ENCODE measurements at places on chromosomes 6 and 20.

DNA sequence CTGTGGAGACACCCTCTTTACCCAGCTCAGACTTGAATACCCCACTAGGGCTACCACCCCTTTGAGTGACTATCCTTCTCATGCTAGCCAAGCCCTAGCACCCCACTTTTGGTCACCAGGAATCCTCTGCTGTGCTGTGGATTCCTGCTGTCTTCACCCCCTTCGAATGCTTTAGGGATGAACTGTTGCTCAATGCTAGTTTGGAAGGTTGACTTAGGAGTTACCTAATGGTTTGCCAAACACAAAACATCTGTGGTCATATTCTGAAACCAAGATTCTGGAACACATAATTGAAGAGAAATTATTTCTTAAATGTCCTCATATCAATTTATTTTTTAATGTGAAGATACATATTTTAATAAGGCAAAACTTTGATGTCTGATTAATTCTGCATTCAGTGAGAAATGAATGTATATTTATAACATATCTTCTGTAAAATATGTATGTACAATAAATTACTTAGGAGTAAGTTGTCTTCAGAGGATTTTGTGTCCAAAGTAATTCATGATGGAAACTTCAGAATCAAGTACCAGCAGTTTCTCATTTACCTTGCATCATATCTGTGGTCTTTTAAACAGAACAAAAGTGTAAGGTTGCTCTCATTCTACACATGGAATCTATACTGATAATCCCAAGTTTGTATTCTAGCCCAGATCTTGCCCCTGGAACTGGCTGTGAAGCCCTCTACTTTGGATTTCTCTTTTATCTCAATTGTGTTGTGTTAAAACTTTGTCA lies 46.9 kb downstream of the TMEM200A start:
- no peak for DNase-seq

- DNase-seq: no peak
These were observed 1.5 kb downstream of the PPP1R14C start for GRCh38 chr6:150144294-150144868.

DNA sequence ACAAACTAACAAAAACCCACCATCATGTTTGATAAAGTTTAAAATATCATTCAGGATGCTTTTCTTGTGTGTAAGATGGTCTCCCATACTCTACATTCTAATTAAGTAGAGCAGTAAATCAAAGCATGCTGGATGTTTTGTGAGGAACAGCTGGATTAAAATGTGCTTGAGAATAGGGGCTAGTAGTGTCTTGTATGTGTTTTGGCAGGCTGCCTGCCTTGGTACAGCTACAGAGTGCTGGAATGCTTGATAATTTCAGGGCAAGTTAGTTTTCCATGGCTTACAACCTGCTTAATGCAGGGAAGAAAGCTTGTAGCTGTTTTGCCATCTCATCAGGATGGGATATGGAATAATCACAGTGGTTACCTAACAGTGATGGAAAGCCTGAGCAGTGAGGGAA lies 636.6 kb upstream of the MMS22L start:
- no peak for DNase-seq

DNA sequence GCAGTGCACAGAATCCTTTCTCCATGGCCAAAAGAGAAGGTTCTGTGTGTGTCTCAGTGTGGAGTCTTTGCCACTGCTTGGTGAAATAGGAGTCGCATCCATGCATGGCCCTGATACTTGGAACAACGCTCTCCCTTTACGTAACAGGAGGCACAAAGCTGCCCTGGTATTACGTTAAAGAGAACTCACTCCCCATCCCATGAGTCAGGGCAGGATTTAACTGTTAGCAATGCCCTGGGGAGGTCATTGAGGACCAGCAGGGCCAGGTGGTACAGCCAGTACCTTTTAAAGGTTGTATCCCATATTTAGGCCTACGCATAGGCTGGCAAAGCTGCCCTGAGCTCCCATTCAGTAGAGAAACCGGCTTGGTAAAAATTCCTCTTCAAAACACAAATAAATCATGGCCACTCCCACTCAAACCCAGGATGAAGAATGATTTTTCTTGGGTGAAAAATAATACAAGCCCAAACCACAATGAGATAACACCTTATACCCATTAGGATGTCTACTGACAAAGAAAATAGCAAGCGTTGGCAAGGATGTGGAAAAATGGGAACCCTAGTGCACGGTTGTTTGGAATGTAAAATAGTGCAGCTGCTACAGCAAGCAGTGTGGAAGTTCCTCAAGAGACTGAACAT lies 37.1 kb downstream of the MYLK4 start:
- DNase-seq: no peak

- no peak for DNase-seq
These were observed at the start of gene ADGRF5 for GRCh38 chr6:46921731-46922130. TSS of gene ADGRF5 (minus strand) at chr6:46921938. CDS start at chr6:46906762, 15,176 bp downstream.

DNA sequence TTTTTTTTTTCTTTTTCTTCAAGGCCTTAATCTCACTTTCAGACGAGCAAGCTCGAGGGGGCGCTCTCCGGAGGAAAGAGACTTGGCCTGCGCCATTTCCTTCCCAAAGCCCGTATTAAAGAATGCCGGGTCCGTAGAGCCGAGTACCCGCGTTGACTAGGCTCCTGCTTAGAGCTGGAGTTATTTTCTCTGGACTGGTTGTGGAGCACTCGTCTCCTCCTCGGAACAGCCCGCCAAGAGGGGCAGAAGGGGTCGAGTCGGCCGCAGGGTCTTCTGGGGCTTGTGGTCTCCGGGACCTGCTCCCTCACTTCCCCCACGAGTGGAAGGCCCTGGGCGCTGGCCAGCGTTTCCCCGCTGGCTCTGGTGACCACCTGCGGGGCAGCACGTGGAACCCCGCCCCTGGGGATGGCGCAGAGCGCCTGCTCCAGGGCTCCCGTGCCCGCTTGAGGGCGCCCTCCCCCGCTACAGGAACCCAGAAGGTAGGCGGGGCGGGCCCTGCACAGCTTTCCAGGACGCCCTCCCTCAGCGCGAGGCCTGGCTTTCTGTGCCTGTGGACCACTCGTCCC lies 2.7 kb upstream of the MEI4 start:
- no peak for DNase-seq

- DNase-seq: no peak
These were observed 3.2 kb downstream of the PTK6 start for GRCh38 chr20:63533871-63534393.

All from SIG-M5 (cell line).